ENCODE measurements at places on chromosomes 3 and 15.

DNA sequence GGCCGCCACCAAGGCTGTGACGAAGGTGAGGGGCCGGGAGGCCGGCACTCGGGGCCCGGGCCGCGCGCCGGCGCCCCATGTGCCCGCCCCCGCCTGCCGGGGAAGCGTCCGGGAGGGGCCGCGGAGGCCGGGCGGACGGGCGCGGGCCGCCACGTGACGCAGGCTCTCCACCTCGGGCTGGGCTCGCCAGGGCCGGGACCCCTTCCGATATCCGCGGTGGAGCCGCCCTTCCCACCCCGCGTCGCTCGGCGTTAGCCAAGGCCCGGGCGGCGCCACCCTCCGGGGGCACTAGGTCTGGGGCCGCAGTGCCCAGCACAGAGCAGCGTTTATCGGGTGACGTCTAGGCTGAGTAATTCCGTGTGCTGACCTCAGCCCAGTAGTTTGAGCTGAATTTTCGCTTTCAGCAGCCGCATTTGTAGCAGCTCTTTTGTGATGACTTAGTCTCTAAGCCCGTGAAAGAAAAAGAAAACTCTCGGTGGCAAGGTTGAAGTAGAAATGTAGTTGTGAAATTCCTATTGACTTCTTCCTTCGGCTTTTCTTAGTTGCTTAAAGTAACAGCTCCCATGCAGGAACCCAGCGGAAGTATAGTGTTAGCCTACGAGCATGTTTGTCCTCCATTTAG, 885 bp downstream of the CDV3 start:
- DNase-seq: peak; percentile 75

DNA sequence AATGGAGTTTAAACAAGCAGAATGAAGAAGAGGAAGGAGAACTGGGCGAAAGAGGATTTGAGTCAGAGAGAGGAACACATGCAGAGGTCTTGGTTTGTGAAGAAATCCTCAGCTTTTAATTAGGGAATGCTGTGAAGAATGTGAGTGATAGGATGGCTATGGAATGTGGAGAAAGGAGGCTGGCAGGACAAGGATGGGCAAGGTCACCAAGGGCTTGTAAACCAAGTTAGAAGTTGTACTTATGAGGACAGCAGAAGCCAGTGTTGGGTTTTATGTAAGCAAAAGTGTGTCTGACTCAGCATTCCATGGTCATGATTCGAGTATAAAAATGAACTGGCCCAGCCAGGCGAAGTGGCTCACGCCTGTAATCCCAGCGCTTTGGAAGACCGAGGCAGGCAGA, 60.0 kb upstream of the IL12A start:
- no peak for DNase-seq

DNA sequence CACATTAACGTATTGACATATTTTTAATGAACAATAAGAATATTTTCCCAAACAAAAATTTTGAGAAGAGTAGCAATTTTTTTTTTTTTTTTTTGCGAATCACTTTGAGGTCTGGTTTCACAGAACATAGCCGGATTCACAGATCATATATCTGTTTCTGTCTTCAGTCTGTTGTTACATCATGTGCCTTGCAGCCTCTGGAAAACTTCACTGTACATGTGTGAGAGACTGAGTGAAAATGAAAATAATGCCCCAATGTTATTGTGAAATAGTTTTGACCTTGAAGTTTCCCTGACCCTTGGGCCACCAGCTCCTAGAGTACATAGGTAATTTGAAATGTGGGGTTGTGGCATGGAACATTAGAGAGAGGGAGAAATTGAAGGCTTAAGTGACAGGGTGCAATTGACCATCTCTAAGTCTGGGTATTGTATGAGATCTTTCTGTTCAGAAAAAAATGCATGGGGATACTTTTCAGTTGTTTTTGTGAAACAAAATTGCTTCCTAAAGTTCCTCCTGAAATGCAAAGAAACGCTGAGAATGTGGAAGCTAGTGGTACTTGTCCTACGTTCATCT, 14.0 kb downstream of the ITPR1 start:
- DNase-seq: no peak

- DNase-seq: no peak
Measured at GRCh38 chr3:140292170-140292569, 357.2 kb downstream of the CLSTN2 start.

GRCh38 chr15:83955806-83956265, 279.7 kb upstream of the GOLGA6L4 start:
- peak; percentile 32 for DNase-seq

GRCh38 chr3:68089572-68090011, 435.2 kb upstream of the SUCLG2 start:
- DNase-seq: no peak
